Suppressor macrophage treated with lipopolysaccharide for 4 hours (primary cell): ENCODE measurements at places on chromosomes 3 and 15.

DNA sequence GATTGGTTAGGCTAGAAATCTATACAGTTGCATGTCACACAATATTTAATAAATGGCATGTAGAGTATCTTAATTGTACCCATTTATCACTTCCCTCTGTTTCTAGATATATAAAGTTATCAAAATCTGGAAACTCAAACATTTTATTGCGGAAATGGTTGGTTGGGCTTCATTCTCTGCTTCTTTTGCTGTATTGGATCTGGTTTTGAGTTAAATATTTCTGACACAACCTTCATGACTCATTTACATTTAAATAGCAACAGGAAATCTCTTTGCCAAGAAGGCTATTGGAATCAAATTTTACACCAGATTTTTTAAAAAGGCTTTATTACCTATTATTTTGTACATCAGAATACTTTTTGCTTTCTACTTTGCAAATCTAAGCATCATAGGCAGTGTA lies 153.8 kb downstream of the EBLN2 start:
- no peak for DNase-seq

- peak; percentile 87 for DNase-seq
Observed at GRCh38 chr3:98809557-98809956, 46.4 kb downstream of the ST3GAL6 start.

DNA sequence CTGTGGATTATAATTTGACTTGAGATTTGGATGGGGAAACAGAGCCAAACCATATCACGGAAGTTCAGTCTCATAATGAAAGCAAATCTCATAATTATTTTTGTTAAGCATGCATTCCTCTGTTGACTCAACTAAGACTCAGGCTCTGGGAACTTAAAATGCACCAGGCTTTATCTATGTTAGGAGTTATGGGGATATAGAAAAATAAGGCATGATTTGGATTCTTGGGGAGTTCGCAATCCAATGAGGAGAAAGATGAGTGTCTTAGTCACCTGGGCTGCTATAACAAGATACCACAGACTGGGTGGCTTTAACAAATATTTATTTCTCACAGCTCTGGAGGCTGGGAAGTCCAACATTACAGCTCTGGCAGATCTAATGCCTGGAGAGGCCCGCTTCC lies 89.4 kb upstream of the TJP1 start:
- DNase-seq: no peak

GRCh38 chr15:94383041-94383440 lies 151.7 kb downstream of the MCTP2 start:
- no peak for DNase-seq

DNA sequence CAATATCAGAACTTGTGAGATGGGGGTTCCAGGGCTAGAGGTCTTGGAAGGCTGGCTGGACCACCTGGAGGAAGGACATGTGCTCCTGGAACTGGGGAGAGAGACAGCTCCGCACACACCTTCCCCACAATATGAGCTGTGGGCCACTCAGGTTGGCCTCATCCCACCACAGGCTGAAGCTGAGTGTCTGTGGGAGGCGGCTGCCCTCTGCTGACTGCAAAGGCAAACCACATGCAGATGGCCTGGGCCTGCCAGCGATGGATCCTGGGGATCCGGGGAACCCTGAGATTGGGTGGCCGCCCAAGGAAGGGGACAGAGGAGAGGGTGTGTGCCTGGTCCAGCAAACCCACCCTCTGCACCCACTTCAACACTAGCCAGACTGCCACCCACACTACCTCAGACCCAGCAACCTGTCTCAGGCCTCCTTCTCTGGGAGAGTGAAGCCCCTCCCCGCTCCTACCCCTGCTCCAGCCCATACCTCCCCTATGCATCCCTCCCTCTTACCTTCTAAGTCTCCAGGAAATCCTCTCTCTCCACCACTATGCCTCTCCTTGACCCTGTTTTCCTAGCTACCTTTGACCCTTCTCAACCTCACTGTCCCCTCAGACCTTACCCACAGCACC lies 44.8 kb downstream of the CYP11A1 start:
- DNase-seq: peak; percentile 60

GRCh38 chr15:83061680-83062079 lies 5.4 kb downstream of the BTBD1 start:
- DNase-seq: no peak

GRCh38 chr3:137410028-137410427 lies 354.1 kb upstream of the SOX14 start:
- no peak for DNase-seq

- no peak for DNase-seq
Observed at GRCh38 chr3:52600258-52600657, 63.9 kb downstream of the UQCC5 start.

GRCh38 chr3:113094337-113095221 lies 103.8 kb downstream of the GTPBP8 start:
- no peak for DNase-seq
